ENCODE measurements at places on chromosomes 11 and 22. TPM values are rescaled to one million over a fixed set of nuclear protein-coding genes. Genes with fewer than 3 reads are reported as not detected.

Gene CCDC87
- not detected for polyA plus RNA-seq

Gene OR56A1
- not detected for polyA plus RNA-seq

DNA sequence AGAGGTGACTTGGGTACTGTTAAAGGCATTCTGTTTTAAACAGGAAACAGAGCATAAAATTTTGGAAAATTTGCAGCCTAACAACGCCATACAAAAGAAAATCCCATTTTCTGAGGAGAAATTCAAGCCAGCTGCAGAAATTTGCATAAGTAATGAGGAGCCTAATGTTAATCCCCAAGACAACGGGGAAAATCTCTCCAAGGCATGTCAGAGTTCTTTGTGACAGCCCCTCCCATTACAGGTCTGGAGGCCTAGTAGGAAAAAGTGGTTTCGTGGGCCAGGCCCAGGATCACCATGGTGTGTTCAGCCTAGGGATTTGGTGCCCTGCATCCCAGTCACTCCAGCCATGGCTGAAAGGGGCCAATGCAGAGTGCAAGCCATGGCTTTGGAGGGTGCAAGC, 1333.1 kb upstream of the TENM4 start:
- no peak overlapping the region for H3K4me3 ChIP-seq
- DNase-seq, result no peak
- no peaks in the 10 kb centered on the region for H3K27me3 ChIP-seq
- no peaks in the 10 kb centered on the region for H3K4me1 ChIP-seq
- no peak overlapping the region for H3K27ac ChIP-seq
- no peaks in the 10 kb centered on the region for H3K36me3 ChIP-seq

Gene CCDC116
- not detected for polyA plus RNA-seq

Gene P2RY6
- 1.8 TPM for polyA plus RNA-seq

GRCh38 chr11:11514246-11514645, 107.6 kb downstream of the GALNT18 start:
- H3K27ac ChIP-seq, result no peak overlapping the region
- no peaks in the 10 kb centered on the region for H3K4me1 ChIP-seq
- DNase-seq, result no peak
- H3K4me3 ChIP-seq, result no peak overlapping the region
- no peaks in the 10 kb centered on the region for H3K36me3 ChIP-seq

- H3K27me3 ChIP-seq, result no peaks in the 10 kb centered on the region
- H3K27ac ChIP-seq, result no peak overlapping the region
- peaks cover 8% of the 10 kb centered on the region for H3K4me1 ChIP-seq
- H3K4me3 ChIP-seq, result no peak overlapping the region
- no peak for DNase-seq
- no peaks in the 10 kb centered on the region for H3K36me3 ChIP-seq
These were observed 69.2 kb upstream of the PRR5 start for GRCh38 chr22:44632541-44633396.

All from CD14-positive monocyte (primary cell).